ENCODE measurements at places on chromosomes 11 and 22. TPM values are rescaled to one million over a fixed set of nuclear protein-coding genes. Genes with fewer than 3 reads are reported as not detected.

The ANGPTL5 gene
- not detected for polyA plus RNA-seq

The ALG9 gene
- polyA plus RNA-seq = 6.4 TPM

The OR51B5 gene
- polyA plus RNA-seq = not detected

The DGAT2 gene
- 0.77 TPM for polyA plus RNA-seq

The OR8A1 gene
- polyA plus RNA-seq = not detected

The GLYAT gene
- polyA plus RNA-seq = not detected

The TTC28 gene
- polyA plus RNA-seq = 0.81 TPM

DNA sequence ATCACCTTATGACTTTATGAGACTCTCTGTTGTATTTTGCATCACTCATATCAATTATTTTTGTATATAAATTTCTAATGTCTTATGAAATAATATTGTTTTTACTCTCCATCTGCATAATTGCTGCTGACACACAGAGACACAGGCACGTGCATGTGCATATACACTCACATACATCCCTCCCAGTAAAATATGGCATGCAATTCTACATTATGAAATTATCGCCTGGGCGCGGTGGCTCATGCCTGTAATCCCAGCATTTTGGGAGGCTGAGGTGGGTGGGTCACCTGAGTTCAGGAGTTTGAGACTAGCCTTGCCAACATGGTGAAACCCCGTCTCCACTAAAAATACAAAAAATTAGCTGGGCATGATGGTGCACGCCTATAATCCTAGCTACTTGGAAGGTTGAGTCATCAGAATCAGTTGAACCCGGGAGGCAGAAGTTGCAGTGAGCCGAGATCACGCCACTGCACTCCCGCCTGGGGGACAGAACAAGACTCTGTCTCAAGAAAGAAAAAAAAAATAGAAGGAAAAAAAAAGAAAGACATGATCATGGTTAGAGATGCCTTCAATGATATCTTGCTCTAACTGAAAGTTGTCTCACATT lies 96.7 kb upstream of the LUZP2 start:
- H3K27me3 ChIP-seq = no peaks in the 10 kb centered on the region
- no peak overlapping the region for H3K4me3 ChIP-seq
- no peak overlapping the region for H3K27ac ChIP-seq
- H3K4me1 ChIP-seq = no peaks in the 10 kb centered on the region
- no peaks in the 10 kb centered on the region for H3K36me3 ChIP-seq

- no peak overlapping the region for H3K27ac ChIP-seq
- no peak for DNase-seq
- no peaks in the 10 kb centered on the region for H3K27me3 ChIP-seq
These were observed 18.8 kb downstream of the APOL4 start for GRCh38 chr22:36182857-36183256.

DNA sequence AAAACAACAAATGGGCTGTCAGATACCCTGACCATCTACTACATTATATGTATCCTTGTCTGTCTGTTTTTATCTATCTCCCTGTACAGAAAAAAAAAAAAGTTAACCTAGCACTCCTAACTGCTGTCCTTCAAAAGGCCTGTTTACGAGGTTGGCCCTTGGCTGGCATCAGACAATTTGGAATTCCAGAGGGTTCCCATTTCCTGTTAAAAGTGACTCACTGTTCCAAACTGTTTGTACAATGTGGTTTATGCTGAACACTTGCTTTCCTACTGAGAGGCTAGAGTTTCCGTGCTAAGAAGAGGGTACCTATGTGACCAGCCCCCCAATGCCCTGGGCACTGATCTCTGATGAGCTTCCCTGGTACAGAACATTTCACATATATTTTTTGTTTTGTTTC lies 65.9 kb upstream of the HMGXB4 start:
- no peak for DNase-seq
- peaks cover 14% of the 10 kb centered on the region for H3K27me3 ChIP-seq
- peaks cover 26% of the 10 kb centered on the region for H3K36me3 ChIP-seq
- no peak overlapping the region for H3K4me3 ChIP-seq
- H3K4me1 ChIP-seq = no peaks in the 10 kb centered on the region

- H3K27ac ChIP-seq = no peak overlapping the region
- no peaks in the 10 kb centered on the region for H3K4me1 ChIP-seq
- H3K27me3 ChIP-seq = peaks cover 14% of the 10 kb centered on the region
- H3K36me3 ChIP-seq = no peaks in the 10 kb centered on the region
- no peak overlapping the region for H3K4me3 ChIP-seq
These were observed 453.9 kb downstream of the BRD1 start for GRCh38 chr22:49373801-49374226.

DNA sequence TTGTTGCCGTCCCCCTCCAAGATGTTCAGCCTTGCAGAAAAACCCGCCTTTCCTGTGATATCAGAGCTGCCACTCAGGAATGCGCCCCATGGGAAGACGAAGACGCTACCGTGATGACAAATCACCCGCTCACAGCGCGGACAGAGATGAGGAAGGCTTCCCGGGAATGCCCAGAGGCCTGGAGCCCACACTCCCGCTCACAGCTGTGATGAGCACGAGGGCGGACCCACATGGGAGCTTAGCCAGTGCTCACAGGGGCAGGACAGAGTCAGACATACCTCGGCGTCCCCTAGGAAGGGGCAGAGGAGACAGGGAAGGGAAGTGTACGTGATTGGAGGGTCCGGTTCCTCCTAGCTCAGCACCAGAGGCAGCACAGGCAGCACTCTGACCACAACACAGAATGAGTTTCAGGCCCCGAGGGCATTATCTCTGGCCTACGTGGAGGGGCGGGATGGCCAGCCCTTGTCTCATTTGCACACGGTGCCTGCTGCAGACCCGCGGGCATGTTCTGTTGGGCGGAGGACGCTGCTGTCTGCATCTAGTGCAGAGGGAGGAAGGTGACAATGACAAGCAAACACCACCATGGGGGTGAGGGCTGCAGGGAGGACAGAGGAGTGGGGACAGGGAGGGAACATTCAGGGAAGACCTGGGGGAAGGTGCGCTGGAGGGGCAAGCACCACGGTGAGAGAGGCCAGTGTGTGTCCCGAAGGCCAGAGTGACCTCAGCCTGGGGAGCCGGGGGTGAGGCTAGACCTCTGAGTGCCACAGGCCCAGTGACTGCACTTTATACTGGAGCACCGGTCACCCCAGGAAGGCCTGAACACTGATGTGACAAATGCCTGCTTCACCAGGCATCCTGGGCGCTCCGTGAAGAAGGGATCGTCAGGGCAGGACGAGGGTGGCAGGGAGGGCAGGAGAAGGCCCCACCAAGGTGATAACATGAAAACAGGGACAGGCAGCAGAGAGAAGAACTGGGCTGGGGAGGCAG lies 79.6 kb downstream of the CELSR1 start:
- H3K27ac ChIP-seq = no peak overlapping the region
- no peaks in the 10 kb centered on the region for H3K4me1 ChIP-seq
- peaks cover 5% of the 10 kb centered on the region for H3K27me3 ChIP-seq
- DNase-seq = no peak

DNA sequence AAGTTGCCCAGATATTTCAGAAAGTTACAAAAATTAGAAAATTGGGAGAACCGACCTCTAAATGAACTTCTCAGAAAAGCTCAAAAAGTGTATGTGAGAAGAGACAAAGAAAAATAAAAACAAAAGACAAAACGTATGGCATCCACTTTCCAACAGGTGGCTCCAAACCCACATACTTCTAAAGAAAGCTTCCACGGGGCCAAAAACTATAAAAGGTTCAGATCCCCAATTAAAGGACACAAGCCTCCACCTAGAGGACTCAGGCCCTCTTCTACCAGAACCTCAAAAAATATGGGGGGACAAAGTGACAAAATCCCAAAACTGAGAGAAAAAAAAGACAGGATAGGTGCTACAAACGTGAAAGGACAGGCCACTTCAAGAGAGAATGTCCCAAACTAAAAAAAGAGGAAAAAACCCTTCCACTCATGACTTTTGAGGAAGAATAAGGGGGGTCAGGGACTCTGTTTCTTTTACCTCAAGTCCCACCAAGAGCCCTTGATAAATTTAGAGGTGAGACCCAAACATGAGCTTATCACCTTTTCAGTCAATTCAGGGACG lies 8.8 kb downstream of the SCGB2A1 start:
- DNase-seq = no peak
- H3K4me1 ChIP-seq = no peaks in the 10 kb centered on the region
- H3K27me3 ChIP-seq = peaks cover 8% of the 10 kb centered on the region
- no peak overlapping the region for H3K27ac ChIP-seq
- peaks cover 2% of the 10 kb centered on the region for H3K36me3 ChIP-seq

DNA sequence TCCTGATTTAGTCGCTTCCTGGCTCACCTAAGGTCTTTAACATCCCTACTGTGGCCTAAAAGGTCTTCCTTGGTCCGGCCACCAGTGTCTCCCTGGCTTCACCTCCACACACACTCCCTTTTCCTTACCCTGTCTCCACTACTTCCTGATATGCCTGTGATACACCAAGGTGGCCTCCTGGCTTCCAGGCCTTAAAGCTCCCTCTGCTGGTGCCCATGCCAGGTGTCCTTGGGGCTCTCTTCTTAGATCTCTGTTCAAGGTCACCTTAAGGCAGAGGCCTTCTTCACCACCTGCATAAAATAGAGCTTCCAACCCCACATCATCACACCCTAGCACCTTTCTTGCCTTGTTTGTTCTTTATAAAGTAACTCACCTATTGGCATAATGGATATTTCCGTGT lies 787.7 kb downstream of the NTM start:
- DNase-seq = no peak
- H3K4me3 ChIP-seq = no peak overlapping the region
- H3K36me3 ChIP-seq = no peaks in the 10 kb centered on the region
- no peaks in the 10 kb centered on the region for H3K4me1 ChIP-seq
- no peak overlapping the region for H3K27ac ChIP-seq
- no peaks in the 10 kb centered on the region for H3K27me3 ChIP-seq

DNA sequence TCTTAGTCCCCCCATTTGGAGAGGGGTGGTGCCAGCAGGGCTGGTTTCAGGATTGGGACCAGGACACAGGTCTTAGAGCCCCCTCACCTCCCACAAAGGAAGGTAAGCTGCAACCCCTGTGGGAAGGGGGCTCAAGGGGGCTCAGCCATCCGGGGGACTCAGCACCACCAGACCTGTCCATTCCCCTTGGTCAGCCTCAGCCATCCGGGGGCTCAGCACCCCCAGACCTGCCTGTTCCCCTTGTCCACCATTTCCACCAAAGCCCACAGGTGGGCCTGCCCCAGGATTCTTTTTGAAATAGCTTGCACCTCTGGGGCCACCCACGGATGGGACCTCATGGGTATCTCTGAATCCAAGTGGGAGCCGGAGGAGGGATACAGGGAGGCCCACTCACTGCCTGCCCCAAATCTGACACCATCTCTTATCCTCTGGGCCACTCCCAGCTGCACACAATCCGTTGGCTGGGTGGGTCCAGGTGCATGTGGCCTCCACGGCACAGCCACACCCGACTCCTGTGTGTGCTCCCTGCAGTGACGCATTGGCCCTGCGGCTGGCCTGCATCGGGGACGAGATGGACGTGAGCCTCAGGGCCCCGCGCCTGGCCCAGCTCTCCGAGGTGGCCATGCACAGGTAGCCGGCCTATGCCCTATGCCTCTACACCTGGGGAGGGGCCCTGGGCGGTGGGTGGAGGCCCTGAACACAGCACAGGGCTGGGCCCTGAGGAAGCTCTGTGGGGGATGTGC lies 15.9 kb downstream of the MCAT start:
- no peak overlapping the region for H3K27ac ChIP-seq
- H3K27me3 ChIP-seq = no peaks in the 10 kb centered on the region
- H3K36me3 ChIP-seq = peaks cover 8% of the 10 kb centered on the region
- H3K4me1 ChIP-seq = peaks cover 18% of the 10 kb centered on the region

DNA sequence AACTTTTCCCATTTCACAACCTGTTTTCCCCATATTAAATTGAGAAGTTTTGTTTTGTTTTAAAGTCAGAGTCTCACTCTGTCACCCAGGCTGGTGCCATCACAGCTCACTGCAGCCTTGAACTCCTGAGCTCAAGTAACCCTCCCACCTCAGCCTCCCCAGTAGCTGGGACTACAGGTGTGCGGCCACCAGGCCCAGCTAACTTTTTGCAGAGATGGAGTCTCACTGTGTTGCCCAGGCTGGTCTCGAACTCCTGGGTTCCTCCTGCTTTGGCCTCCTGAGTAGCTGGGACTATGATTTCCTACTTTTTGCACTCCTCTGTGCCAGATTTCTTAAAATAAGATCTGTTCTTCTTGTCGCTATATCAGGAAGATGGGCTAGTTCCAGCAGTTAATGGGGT lies 44.9 kb downstream of the GNB1L start:
- H3K27ac ChIP-seq = peak overlapping the region; percentile 51
- no peak overlapping the region for H3K4me3 ChIP-seq

DNA sequence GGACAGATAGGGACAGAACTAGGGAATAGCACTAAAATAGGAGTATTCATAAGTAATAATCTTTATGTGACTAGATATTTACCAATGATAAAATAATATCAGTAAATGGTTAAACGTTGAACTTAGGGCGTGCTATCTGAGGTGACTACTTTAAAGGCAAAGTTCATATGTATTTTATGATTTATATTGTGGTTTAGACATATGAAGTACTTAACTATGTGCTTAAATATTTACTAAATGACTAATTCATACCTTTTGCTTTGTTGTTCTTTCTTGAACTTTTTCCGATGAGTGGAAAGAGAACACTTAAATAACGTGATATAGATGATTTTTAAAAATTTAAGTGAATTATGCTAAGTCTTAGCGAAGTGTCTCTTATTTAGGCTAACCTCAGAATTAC lies 14.7 kb downstream of the LUZP2 start:
- H3K4me3 ChIP-seq = no peak overlapping the region
- H3K36me3 ChIP-seq = no peaks in the 10 kb centered on the region
- no peak overlapping the region for H3K27ac ChIP-seq
- H3K4me1 ChIP-seq = no peaks in the 10 kb centered on the region

DNA sequence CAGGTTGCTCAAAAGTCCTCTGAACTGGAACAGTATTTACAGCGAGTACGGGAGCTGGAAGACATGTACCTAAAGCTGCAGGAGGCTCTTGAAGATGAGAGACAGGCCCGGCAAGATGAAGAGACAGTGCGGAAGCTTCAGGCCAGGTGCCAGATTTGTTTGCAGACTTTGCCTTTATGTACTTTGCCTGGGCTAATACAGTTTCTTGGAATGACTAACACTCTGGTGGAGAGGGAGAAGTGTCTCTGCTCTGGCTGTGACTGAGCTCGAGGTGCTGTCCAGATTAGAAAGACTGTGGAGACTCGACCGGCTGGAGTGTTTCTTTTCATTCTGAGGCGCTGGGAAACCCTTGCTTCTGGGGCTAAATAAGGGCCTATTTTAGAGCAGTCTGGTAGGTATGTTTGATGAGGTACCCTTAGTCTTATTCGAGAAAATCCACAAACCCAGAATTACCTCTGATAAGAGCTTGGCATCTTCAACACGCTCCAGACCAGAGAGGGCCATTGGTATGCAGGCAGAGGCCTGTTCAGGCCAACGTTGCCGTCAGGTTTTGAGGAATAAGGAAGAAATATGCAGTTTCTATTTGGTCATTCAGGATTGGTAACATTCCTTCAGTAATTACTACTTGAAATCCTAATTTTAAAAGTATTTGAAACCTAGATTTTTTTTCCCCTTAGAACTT lies 76.5 kb downstream of the SWAP70 start:
- no peak for DNase-seq
- H3K27ac ChIP-seq = no peak overlapping the region
- H3K4me1 ChIP-seq = no peaks in the 10 kb centered on the region
- H3K36me3 ChIP-seq = peaks cover 15% of the 10 kb centered on the region
